Occipital lobe (tissue), 3 donors: ENCODE measurements at places on chromosomes 4 and X. TPM values are rescaled to one million over a fixed set of nuclear protein-coding genes. Genes with fewer than 3 reads are reported as not detected.

- DNase-seq, result no peak
Measured at GRCh38 chr4:95232358-95233156, 316.2 kb downstream of the UNC5C start.

GRCh38 chr4:75781305-75781704 is 56.9 kb downstream of the USO1 start:
- no peak for DNase-seq

- DNase-seq, result no peak
Measured at GRCh38 chr4:110364911-110365520, 110.9 kb upstream of the ENPEP start.

Gene JCHAIN
- total RNA-seq, result not detected

- DNase-seq, result no peak
Measured at GRCh38 chr4:186757696-186758355, 34.2 kb upstream of the FAT1 start.

Gene ZCCHC12
- 23.2 TPM for total RNA-seq

DNA sequence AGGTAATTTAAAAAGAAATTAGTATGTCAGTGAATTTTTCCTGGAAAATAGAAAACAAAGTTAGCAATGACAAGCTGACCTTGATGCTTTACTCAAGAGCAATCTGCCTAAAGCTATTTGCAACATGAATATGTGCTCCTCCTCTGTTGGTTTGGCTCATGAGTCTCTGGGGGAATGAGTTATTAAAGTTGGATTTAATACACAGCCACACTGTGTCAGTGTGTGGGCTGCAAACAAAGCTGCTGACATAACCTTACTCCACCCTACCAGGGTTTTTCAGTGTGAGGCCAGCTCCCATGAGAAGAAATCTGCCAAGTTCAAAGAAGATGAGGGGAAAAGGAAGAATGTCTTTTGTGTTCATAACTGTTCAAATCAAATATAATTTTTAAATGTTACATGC is 280.5 kb downstream of the TLL1 start:
- no peak for DNase-seq

DNA sequence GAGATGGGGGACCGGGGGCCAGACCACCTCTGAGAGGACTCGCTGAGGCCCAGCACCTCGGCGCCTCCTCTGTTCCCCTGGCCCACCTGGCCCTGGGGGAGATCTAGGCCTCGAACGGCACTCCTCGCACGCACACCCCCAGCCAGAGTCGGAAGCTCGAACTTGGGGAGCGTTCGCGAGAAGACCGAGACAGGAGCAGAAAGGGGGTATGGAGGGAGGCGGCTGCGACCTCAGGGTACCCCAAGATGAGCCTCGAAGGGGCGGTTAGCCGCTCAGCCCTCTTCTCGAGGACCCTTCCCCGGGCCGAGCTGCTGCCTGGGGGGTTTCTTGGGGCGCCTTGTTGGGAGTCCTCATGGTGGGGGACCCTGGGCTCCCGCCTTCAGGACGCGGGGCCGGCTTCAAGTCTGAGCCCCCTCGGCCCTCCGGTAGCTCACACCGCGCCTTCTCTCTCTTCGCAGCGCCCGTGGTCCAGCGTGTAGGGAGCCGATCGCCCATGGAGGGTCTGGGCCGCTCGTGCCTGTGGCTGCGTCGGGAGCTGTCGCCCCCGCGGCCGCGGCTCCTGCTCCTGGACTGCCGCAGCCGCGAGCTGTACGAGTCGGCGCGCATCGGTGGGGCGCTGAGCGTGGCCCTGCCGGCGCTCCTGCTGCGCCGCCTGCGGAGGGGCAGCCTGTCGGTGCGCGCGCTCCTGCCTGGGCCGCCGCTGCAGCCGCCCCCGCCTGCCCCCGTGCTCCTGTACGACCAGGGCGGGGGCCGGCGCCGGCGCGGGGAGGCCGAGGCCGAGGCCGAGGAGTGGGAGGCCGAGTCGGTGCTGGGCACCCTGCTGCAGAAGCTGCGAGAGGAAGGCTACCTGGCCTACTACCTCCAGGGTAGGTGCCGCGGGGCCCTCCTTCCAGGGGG is 706 bp downstream of the DUSP9 start:
- no peak for DNase-seq

- no peak for DNase-seq
Measured at GRCh38 chr4:117096886-117097285, 11.5 kb upstream of the TRAM1L1 start.

Gene NWD2
- total RNA-seq, result 44.5 TPM

DNA sequence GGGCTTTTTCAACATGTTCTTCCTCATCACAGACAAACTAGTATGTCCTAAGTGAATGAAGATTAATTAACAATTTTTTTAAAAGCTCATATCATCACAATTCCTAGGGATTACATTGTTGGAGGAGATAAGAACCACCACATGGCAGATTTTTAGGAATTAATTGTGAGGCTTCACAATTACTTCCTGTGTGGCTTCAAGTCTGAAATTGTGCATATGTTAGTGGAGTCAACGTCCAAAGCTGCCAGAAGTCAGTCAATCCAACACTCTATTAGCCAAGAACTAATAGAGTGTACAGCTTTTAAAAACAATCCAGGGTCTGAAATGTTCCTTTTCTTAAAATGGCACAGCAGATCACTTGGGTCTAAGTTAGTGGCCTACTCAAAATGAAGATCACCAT is 49.3 kb upstream of the C1QTNF7 start:
- no peak for DNase-seq

GRCh38 chr4:139550724-139551429 is 5.1 kb downstream of the SETD7 start:
- DNase-seq, result no peak

GRCh38 chrX:71178908-71179307 is 34.3 kb downstream of the NLGN3 start:
- peak; percentile 6 for DNase-seq

DNA sequence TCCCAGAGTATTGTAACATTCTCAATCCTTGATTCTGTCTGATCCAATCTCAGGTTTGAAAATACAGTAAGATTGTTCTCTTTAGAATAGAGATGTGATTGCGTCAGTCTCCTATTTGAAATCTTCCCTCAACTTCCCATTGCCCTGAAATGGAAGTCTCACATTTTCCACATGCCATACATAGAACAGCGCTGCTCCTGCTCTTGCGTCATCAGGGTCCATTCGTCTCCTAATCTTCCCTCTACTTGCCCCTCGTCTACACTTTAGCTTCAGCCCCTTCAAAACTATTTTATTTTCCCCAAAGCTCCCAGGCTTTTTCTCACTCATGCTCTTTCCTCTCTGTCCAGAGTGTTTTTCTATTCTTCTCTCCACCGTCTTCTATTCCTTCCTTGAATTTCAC is 301.7 kb upstream of the MAGEB2 start:
- DNase-seq, result no peak

Gene KCTD8
- 1.2 TPM for total RNA-seq

DNA sequence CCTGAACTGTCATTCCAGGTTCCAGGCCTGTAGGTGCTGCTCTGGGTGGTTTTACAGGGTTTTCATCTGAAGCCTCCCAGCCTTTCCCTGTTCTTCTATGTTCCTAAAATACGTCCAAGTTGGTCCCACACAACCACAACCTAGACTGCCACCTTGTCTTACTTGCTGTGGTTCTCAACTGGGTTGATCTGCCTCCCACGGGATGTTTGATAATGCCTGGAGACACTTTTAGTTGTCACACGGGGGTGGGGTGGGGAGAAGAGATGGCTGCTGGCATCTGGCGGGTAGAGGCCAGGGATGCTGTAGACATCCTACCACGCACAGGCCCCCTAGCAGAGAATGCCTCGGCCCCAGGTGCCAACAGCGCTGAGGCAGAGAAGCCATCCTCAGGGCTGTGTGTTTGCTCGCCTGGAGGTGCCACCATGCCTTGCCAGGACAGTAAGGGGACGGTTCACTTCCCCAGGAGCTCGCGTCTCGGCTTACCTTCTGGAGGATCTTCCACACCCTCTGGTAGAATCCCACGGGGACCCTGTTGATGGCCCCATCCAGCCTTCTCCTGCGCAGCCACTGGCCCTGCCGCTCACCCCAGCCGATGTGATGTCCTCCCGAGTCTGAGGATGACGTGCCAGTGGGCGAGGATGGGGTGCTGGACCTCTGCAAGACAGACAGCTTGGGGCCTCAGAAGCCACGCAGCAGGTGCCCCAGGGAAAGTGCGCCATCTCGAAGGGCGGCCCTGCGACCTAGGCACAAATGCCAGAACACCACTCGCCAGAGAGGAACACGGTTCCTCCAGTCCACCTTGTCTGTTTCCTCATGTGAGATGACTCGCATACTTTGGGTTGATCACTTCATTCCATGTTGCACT is 87.0 kb downstream of the PHKA2 start:
- peak; percentile 27 for DNase-seq

- no peak for DNase-seq
Measured at GRCh38 chr4:169438057-169438480, 167.3 kb upstream of the SH3RF1 start.

Gene TRIM61
- total RNA-seq, result 2.5 TPM

Gene IL3RA
- 0.94 TPM for total RNA-seq

Gene CITED1
- total RNA-seq, result 3.0 TPM

Gene DCK
- total RNA-seq, result 125 TPM

- DNase-seq, result no peak
Measured at GRCh38 chr4:172740434-172740833, 428.2 kb upstream of the GALNT7 start.

DNA sequence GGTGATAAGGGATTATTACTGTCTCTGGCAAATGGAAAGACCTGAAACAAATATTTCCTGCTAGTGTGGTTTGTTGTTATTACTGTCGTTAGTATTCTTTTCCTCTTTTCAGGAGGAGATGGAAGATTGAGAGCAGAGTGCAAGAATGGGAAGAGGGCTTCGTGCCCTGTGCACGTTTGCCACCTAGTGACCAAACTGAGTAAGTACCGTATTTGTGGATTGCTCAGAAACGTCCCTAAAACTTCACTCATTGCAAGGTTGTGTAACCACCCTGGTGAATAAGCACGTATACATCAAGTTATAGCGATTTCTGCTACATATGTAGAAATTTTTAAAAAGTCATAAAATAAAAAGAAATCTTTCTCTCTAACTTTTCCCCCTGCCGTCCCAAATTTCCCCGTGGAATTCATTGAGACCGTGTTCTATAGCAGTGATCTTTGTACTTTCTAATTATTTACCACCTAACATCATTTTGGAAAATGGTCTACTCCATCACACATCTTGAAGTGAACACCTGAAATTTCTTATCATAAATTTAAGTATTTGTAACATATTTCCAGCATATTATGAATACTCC is 24.3 kb downstream of the LINC00632 start:
- DNase-seq, result peak; percentile 2

Gene FGD1
- 9.0 TPM for total RNA-seq

Gene CNOT6L
- 49.4 TPM for total RNA-seq

- DNase-seq, result no peak
Measured at GRCh38 chr4:140195806-140196205, 41.8 kb upstream of the MAML3 start.

- no peak for DNase-seq
Measured at GRCh38 chrX:97527725-97528124, 644.0 kb downstream of the RPA4 start.

Gene ARX
- 6.2 TPM for total RNA-seq

DNA sequence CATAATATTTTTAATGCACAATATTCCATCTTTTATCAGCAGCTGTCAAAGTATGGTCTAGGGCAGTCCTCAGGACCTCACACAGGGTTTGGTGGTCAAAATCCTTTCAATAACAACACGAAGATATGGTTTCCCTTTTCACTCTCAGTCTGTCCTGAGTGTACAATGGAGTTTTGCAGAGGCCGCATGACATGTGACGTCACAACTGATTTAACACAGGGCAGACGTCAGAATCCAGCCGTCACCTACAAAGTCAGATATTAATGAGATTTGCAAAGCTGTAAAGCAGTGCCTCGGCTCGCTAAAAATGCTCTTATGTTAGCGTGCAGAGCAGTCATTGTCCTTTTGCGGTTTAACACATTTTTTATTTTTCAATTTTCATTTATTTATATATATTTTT is 12.5 kb downstream of the ABLIM2 start:
- no peak for DNase-seq

Gene PCDH11X
- total RNA-seq, result 130 TPM

GRCh38 chr4:152207378-152207720 is 328.5 kb downstream of the FBXW7 start:
- no peak for DNase-seq

DNA sequence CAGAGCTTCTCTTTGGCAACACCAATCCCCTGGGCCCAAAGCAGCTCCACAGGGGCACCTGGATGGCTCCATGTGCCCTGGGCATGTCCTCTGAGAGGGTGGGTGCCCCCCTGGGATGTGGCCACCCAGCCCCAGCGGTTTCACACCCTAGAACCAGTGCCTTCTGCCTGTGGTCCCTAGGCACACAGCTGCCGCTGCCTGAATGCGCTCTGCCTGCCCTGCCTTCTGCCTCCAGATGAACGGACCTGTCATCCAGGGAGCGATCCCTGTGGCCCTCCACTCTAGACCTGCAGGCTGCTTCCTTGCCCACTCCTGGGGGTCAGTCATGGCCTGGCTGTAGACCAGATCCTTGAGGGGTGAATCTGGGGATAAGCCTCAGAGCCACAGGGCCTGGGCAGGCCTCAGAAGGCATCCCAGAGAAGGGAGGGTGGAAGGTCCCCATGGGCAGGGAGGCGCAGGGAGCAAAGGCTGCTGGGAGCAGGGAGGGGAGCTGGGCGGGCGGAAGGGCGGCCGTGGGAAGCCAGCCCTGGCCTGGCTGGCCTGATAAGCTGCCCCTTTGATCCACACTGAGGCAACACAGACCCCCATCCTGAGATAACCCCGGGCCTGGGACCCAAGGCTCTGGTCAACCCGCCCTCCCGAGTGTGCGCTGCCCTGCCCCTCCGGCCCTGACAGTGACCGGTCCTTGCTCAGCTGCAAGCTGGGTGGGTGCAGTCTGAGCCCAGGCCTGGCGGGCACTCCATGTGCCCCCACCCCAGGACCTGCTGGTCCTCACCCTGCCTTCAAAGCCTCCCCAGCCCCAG is 8.1 kb upstream of the FGFR3 start:
- no peak for DNase-seq

GRCh38 chr4:111842336-111842735 is 302.9 kb upstream of the FAM241A start:
- no peak for DNase-seq

Gene PDLIM3
- 18.2 TPM for total RNA-seq

Gene SHROOM2
- 12.3 TPM for total RNA-seq

DNA sequence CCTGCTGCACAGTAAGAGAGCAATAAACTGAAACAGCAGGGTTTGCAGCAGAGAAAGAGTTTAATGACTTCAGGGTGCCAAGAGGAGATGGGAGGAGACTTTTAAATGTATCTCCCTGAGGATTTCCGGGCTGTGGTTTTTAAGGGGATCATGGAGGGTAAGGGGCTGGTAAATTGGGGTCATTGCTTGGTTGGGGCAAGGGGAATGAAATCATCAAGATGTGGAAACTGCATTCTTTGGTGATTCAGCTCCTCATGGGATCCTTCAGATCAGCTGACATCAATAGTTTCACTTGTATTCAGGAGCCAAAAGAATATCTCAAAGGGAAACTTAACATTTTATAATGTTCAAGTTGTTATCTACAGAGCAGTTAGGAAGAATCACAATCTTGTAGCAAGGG is 174.3 kb upstream of the ANXA10 start:
- DNase-seq, result no peak
